NCI-H2227 treated with DMSO at 0.1 percent for 48 hours (cell line): ENCODE measurements at places on chromosomes 6 and 20.

DNA sequence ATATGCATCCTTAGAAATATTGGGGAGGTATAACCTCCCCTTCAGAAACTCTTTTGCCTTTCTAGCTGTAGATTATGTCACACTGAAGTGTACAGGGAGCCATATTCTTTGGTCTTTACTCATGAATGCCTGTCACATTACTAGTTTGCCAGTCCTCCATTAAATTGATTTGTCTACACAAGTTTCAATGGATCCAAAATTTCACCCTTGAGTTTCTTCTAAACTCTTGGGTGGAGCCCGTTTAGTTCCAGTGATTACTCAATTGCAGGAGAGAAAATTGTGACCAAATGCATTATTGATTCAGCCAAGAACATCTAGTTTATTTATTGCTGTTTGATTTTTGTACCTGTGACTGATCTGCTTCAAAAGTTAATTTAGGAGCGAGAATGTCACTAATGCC is 60.4 kb upstream of the TFB1M start:
- DNase-seq = no peak

DNA sequence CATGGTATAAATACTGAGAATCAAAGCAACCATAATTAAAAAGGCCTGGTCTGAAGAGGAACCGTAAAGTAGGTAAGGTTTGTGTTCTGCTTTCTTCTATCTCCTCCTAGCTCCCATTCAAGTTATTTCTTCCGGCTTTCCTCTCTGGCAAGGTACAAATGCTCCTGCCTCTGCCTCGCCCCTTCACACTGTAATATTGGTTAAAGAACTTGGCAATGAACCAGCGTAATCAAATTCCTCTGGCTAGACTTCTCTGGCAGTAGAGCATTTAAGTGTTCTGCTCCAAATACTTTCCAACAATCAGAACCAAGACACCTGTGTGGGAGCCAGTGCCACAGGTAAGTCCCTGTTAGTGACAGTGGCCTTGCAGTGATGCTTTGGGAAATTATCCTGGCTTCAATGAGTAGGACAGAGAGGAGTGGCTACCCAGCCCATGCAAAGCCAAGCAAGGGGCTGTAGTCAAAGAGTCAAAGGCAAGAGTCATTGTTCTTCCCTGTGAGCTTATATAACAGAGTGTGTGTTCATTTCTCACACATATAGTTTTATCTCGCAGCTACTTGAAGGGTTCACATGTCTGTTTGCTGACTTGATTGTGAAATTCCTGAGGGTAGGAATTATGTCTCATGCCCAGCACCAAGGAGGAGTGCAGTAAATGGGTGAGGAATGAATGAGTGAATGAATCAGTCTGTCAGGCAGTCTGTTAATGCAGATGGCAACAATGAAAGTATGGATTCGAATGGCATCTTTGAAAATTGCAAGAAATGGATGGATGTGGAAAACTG is 329.3 kb downstream of the NRN1 start:
- no peak for DNase-seq

GRCh38 chr6:108733051-108733450 is 115.2 kb upstream of the ARMC2 start:
- DNase-seq = no peak

DNA sequence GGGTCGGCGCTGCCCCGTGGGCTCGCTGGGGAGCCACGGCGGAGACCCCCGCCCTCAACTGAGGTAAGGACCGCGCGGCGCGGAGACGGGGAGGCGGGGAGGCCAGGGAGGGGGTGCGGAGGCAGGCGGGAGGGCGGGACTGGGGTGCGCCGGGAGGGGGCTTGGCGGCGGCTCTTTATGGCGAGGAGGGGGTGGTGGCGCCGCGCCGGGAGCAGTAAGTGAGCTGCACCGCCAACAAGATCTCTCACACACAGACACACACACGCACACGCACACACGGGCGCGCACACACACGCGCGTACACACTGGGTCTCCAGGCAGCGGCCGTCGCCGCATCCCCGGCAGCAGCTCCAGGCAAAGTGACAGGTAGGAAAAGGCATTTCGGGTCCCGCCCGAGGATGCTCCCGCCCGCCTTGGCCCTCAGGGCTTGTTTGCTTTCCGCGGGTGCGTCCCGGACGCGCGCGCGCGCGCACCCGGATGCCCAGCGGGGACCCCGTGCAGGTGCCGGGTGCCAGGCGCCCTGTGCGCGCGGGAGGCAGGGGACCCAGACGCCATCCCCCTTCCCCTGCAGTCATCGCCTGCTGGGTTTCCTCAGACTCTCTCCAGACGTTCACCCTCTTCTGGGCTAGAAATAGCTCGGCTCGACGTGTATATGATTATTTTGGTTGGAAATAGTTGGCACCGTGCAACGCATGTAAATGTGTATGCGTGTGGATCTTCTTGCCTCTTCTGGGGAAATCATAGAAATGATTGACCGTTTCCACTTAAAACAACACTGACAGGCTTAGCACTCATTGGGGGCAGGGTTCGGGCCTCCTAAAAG is at the start of gene PLCB4:
Gene PLCB4, plus strand, starts transcription at position 247 of the 823 bp plus-strand sequence. CDS start 238,728 bp downstream, outside the sequence.
- DNase-seq = peak; percentile 74

- no peak for DNase-seq
These were observed 22.9 kb upstream of the AFDN start for GRCh38 chr6:167803816-167804215.

DNA sequence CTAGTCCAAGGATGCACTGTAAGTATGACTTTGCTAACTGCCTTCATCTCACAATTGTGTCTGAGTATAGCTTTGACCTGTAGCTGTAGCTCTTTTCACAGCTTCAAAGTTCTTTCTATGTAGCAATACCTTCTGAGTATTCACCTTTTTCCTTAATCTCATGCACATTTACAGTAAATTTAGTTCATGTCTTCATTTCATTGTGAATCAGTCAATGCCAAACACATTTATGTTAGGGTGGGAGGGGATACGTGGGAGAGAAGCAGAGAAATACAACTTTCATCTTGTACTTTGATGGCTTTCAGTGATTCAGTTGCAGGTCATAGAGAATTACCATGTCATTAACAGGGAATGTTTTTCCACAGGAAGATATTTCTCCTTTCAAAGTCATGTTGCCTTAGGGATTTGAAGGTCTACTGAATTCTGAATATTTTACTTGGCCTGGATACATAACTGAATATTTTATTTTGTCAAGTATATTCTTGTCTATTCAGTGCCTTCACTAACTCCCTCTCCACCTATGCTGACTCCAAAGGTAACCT is 119.2 kb downstream of the TINAG start:
- DNase-seq = no peak

DNA sequence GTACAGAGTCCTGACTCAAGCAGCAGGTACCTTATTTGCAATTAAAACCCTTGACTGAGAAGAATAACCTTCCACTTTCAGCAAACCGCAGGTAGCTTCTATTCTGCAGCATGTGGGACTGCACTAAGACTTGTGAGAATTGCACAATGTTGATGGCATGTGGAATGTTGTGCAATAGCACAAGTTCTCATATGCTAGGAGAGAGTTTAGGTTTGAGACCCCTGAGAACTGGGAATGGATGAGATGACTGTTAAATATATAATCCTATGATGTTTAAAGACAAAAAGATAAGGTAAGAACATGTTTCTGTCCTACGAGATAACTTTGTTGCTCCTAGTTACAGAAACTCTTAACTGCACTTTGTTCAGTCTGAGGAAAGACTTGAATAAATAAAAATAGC is 194.6 kb downstream of the OTOR start:
- DNase-seq = no peak

- no peak for DNase-seq
These were observed 1082.0 kb downstream of the KHDRBS2 start for GRCh38 chr6:61203966-61204496.

GRCh38 chr20:10761232-10761631 is 87.4 kb upstream of the JAG1 start:
- no peak for DNase-seq

GRCh38 chr6:130159956-130160355 is 62.8 kb downstream of the SAMD3 start:
- no peak for DNase-seq

GRCh38 chr6:137157601-137158000 is 15.8 kb downstream of the IL22RA2 start:
- DNase-seq = no peak

DNA sequence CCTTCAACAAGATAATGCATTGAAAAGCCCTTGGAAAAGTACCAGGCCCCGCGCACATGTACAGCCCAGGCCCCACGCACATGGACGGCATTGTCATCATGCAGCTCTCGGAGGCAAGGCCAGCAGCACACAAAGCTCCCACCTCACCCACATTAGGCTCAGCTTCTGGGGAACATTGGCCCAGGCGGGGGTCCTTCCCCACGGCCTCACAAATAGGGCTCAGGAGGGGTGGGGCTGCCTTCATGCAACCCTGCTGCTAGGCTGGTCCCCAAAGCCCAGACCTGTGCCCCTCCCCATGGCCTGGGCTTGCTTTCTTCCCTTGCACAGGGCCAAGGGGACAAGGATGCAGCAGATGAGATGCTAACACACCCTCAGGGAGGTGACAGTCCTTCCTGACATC is 26.7 kb downstream of the NPEPL1 start:
- DNase-seq = no peak

- peak; percentile 10 for DNase-seq
These were observed 172.8 kb downstream of the KLHL32 start for GRCh38 chr6:97097068-97098047.

- peak; percentile 69 for DNase-seq
These were observed at the start of gene HRH3 for GRCh38 chr20:62219992-62220665. Gene HRH3 (minus strand): TSS chr20:62220278. CDS start chr20:62219970, 308 bp downstream.

DNA sequence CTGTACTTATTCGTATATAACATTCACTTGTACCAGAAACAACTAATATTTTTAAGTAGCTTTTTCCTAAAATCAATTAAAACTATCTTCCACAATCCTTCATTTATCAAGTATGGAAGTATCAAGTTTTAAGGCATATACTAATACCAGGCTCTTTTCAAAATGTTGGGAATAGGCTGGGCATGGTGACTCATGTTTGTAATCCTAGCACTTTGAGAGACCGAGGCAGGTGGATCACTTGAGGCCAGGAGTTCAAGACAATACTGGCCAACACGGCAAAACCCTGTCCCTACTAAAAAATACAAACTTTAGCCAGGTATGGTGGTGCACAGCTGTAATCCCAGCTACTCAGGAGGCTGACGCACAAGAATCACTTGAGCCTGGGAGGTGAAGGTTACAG is 25.7 kb upstream of the PLN start:
- DNase-seq = no peak

GRCh38 chr6:158457616-158458278 is 102.1 kb upstream of the TMEM181 start:
- DNase-seq = no peak

DNA sequence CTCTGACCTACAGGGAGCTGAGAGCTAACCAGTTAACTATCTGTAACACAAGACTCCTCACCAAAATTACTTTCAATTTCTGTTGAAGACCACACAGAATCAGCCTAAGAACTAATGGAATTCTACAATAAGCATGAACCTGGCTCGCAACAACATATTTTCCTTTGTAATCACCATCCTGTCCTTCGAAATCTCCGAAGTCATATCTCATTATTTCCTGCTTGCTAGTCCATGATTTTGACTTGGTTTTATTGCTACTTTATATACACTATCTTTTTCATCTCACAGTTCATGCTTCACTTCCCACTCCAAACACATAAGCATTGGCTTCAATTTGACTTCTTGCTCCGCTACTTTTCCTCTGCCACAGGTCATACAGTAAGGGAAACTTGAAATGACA is 405.8 kb upstream of the FKBP1C start:
- no peak for DNase-seq

GRCh38 chr6:153092082-153093013 is 38.7 kb downstream of the RGS17 start:
- DNase-seq = peak; percentile 6

DNA sequence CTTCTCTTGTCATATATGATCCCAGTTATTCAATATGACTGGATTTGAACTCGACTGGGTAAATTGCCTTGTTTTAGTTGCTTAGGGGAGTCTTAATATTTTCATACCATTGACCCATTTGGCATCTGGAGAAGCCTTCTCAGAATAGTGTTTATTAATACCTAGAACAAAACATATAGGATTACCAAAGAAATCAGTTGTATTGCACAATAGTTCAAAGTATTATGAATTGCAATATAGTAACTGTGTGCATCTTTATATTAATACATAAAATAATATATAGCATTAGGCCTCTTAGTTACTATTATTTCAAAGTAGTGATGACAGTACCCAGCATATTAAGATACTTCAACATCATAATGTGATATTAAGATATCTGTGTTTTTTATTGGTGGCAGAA is 177.8 kb downstream of the PLCB4 start:
- no peak for DNase-seq

DNA sequence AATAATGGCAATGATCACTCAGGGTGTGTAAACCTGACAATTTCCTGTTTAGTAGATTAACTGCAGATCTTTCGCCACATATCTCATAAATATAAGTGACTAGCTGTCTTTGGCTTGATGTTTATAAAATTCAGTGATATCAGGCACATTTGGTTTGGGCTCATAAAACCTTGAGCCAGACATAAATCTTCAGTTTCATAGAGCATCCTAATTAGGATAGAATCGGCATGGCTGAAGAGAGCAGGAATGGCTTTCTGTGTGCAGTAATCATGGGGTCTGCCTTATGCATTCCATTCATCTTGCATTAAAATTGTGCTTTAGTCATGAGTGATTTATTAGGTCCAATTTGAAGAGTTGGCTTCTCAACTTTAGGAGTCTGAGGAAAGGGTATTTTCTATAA is 27.2 kb downstream of the AIG1 start:
- DNase-seq = no peak

GRCh38 chr6:125824946-125825771 is 34.4 kb downstream of the NCOA7 start:
- no peak for DNase-seq

DNA sequence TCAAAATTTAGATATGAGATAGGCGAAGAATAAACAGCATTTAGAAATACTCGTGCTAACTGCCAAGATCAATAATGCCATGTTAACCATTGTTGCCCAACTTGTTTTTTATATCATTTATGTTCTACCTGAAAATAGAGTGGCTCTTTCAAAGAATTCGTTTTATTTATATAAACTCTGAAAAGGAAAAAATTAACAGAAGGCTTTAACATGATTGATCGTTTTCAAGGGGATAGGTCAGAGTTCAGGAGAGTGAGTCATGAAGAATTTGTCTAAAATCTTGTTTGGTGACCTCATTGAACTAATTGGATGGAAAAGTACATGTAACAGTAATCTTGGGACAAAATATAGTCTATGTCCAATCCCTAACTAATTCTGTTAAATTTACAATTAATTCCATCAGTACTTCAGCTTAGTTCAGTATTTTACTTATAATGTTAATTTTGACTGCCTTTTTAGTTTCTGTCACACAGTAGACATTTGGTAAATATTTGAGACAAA is 11.1 kb upstream of the ELOVL2 start:
- no peak for DNase-seq

DNA sequence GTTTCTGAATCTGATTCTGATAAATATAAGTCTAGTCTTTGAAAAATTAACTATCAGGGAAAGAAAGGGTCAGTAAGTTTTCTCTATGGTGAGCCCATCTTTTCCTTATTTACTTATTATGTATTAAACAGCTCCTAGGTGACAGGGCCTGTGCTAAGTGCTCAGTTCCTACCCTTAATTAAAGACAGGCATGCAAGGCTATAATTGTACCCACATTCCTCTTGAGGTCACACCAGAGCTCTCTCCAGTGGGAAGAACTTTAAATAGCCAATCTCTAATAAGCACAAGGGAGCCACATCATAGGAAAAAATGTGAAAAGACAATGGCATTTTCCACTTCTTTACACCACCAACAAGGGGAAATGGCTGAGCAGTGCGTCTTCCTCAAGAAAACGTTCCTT is 421.8 kb upstream of the SLC35B3 start:
- DNase-seq = no peak
